Tongue (tissue), 3 donors: ENCODE measurements at places on chromosomes 3 and 15. TPM values are rescaled to one million over a fixed set of nuclear protein-coding genes. Genes with fewer than 3 reads are reported as not detected.

ARHGEF26 gene
- total RNA-seq = 18.4 TPM

SYNPR gene
- not detected for total RNA-seq

LAMB2 gene
- total RNA-seq = 581 TPM

GPR176 gene
- total RNA-seq = 4.1 TPM

CHRFAM7A gene
- total RNA-seq = 0.92 TPM

ATP13A3 gene
- 125 TPM for total RNA-seq
